Lung microvascular endothelial cell (primary cell): ENCODE measurements at places on chromosomes 5 and 9. TPM values are rescaled to one million over a fixed set of nuclear protein-coding genes. Genes with fewer than 3 reads are reported as not detected.

DNA sequence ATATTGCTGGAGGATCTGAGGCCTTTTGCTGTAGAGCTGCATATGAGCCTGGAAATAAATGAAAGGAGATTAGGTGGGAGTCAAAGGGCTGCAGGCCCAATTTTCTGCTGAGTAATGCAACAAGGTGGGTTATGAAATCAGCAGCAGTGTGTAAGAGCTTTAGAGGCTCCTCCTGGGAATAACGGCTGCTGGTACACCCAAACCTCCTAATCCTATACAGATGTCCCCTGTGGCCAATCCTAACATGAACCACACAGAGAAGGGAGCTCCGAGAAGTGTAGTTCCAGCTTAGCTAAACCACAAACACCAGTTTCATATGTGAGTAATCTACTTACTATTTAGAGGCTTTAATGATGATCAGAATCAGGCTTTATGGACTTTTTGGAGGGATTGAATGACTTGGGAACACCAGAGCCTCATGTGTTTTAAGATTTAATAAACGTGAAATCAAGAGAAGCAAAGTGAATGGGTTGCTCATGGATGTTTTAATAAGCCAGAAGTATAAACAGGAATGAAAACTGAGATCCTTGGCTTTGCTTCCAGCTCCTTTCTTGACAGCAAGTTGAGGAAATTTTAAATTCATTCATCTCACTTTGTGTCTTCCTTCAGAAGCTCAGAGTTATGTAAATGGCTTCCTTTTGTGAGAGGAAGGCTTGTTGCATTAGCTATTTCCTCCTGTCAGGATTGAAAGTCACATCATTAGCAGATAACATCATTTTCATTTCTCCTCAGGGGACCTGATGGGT lies 437.5 kb downstream of the TMEM232 start:
- DNase-seq, result no peak

PCDHA1 gene
- total RNA-seq, result under 0.01 TPM in 1 of 2 replicates, not detected in the other

SPAAR gene
- 1.8 and 3.5 TPM in 2 replicates for total RNA-seq

DNA sequence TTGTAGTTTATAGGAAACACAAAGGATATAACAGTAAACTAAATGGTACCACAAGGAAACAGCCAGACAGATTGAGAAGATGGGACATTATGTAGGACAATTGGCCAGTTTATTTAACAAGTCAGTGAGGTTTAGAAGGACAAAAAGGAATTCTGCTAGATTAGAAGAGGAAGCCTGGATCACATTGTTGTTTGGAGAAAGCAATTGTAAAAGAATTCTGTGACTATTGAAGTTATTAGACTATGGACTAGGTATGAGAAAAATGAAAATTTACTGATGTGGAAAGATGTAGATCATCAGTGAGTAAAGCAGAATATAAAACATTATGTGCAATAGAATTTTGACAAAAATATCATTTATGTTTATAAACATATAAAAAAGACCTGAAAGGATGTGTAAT lies 97.1 kb downstream of the CFAP95 start:
- no peak for DNase-seq

GRCh38 chr9:68871236-68871635 lies 142.7 kb downstream of the PRKACG start:
- DNase-seq, result peak; percentile 20

SETD9 gene
- 11.6 and 14.5 TPM in 2 replicates for total RNA-seq

- no peak for DNase-seq
These were observed 70.4 kb upstream of the NEK6 start for GRCh38 chr9:124187311-124187710.

DNA sequence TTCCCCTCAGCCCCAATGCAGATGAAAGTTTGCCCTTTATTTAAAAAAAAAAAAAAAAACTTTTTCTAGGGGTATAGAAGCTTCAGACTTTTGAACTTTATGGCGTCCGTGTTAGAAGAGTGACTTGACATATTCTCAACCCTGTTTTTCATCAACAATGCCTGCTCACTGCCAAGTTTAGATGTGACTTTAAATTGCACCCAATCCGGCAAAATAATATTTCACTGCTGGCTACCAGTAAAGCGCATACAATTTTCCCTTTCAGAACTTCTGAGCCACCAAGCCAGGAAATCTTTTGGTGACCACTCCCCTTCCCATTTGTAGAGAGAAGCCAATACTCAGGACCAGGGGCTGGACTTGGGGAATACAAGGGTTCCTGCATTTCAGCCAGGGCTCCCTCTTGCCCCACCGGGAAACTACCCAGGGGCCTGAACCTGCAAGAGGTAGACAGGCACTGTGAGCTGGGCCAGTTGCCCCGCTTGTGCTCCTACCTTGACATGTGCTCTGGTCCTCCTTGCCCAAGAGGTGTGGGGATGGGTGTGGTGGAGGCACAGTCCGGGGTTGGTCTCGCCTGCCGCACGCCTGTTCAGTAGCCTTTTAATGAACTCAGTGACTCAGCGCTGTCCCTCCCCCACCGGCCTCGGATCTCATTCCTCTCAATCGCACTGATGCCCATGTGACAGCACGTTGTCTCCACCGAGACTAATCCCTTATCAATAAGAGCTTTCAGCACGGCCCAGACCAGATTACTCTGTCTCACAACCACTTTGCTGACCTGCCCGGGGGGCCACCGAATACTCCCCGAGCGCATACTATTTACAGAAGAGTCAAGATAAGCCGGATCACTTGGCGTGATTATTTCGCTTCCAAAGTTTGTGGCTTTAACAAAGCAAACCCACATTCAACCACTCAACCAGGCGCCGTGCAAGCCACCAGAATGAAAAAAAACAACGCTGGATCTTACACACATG lies 226.4 kb downstream of the DCP2 start:
- DNase-seq, result peak; percentile 39

DNA sequence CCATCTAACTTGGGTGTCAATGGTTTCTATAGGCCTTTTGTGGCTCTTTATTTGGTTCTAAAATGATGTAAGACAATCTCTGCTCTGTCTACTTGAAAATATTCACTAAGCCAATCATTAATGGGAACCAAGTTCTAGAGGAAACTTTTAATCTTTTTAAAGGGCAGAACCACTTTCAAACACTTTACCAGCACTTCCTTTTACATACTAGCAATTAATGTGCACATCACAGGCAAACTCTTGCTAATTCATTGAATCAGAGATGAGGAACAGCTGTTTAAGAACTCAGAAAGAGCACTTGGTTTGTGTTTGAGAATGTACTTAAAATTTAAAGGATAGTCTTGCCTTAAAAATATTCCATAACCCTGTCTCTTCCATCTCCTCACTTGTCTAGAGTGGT lies 83.4 kb downstream of the PAPPA start:
- DNase-seq, result no peak

DNA sequence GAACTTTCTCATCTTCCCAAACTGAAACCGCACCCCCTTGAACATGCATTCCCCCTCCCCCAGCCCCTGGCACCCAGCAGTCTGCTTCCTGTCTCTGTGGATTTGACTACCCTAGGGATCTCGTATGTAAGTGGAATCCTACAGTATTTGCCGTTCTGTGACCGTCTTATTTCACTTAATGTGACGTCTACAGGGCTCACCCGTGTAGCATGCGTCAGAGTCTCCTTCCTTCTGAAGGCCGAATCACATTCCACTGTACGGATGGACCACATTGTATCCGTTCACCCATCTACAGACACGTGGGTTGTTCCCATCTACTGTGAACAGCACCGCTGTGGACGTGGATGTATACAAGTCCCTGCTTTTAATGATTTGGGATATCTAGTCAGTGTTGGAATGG lies 4.5 kb downstream of the PRRX2 start:
- no peak for DNase-seq

EGR1 gene
- total RNA-seq, result 0.44 and 4.8 TPM in 2 replicates

DNA sequence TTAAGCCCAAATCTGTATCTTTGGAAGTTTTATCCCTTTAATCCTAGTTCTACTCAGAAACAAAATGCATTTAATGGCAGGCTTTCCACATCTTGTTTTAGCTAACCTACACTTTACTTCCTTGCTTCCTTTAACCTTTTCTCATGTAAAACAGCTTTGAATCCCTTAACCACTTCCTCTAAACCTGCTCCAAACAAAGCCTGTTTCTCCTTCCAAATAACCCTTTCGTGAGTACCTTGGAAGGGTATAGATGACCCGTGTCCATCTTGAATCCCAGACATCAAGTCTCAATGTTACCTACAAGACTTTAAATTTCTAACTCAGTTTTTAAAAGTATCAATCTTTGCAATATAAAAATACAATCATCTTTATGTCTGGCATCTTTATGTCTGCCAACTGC lies 78.4 kb downstream of the DROSHA start:
- no peak for DNase-seq

DNA sequence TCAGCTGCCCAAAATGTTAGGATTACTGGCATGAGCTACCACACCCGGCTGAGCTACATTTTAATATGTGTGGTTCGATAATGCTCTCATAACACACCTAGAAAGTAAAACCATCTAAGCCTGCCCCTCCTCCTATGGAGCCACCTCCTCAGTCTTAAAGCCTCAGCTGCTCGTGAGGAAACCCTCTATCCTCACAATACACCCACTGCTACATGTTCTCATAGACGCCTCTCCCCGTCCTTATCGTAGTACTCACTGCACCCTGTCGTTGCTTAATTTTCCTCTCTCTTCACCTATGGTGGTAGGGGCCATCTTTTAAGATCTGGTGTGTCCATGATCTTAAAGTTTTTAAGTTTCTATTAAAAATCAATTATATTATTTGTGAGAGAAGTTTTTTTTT lies 72.9 kb downstream of the RCL1 start:
- DNase-seq, result no peak

- DNase-seq, result no peak
These were observed 7.2 kb downstream of the C1QTNF2 start for GRCh38 chr5:160363211-160363610.

INSL6 gene
- not detected in 2 replicates for total RNA-seq

GRCh38 chr5:100761192-100761591 lies 141.9 kb downstream of the ST8SIA4 start:
- no peak for DNase-seq

DNA sequence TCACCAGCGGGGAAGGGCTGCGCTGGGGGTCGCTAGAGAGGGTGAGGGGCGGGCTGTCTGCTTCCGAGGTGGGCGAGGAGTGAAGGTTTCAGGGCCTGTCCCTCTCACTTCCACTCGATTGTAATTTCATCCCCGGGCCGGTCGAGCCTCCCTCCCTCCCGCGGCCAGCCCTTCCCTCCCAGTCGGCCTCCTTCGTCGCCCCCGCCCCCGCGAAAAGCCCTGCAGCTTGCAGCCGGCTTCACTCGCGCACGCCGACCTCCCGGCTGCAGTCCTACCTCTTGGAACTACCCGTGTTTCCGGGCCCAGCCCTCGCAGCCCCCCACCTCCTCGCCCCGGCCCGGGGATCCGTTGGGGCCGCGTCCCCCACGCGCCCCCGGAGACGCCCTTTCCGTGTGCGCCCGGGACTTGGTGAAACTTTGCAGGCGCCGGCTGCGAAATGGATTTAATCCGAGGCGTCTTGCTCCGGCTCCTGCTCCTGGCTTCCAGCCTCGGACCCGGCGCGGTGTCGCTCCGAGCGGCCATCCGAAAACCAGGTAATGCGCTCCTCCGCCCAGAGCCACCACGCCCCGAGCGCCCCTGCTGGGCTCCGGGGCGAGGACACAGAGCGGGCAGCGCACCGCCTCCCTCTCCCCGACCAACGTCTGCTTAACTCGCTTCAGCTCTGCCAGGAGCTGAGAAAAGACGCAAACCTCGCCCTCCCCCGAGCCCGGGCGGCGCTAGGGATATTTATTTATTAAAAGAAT lies at the start of gene EGFLAM:
TSS of gene EGFLAM (plus strand) at position 241 of the 743 bp plus-strand sequence. CDS start at position 437, 196 bp downstream.
- no peak for DNase-seq

COL15A1 gene
- total RNA-seq, result under 0.01 TPM in 1 of 2 replicates, not detected in the other

GRCh38 chr9:86168256-86168655 lies 68.9 kb upstream of the GOLM1 start:
- DNase-seq, result no peak

DNA sequence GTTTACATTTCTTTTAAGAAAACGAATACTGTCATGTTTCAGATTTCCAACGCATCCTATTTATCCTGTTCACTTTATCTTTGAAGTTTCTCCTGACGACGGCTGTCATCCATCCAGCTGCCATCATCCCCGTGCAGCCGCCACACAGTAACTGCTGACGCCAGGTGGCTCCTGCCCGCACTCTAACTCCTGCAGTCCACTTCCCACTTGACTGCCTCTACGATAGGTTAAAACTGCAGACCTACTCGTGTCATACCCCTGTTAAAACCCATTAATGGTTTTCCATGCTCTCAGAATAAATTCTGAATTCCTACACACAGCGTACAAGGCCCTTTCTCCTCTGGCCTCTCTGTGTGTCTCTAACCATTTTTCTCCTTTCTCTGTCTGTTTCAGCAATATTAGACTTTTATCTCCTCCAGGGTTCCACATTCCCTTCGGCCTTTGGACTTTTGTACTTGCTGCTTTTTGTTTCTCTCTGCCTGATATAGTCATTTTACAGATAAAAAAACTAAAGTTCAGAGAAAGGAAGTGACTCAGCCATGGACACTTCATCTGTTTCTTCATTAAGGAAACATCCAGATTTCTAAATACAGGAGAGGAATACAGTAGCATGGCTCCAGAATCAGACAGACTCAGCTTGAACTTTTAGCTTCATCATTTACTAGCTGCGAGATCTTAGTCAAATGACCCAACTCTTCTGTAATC lies 84.9 kb downstream of the ADAMTS12 start:
- peak; percentile 82 for DNase-seq

SLC25A2 gene
- under 0.01 and 0.20 TPM in 2 replicates for total RNA-seq

- DNase-seq, result no peak
These were observed 297.7 kb downstream of the MSX2 start for GRCh38 chr5:175021841-175022625.

- DNase-seq, result peak; percentile 45
These were observed 30.4 kb downstream of the MTREX start for GRCh38 chr5:55338092-55338613.

RIMOC1 gene
- 8.9 and 10.7 TPM in 2 replicates for total RNA-seq
